NCI-H345 (cell line): ENCODE measurements at places on chromosomes 16 and 17.

- no peak for DNase-seq
Measured at GRCh38 chr17:7955414-7956227, 23.6 kb downstream of the CNTROB start.

DNA sequence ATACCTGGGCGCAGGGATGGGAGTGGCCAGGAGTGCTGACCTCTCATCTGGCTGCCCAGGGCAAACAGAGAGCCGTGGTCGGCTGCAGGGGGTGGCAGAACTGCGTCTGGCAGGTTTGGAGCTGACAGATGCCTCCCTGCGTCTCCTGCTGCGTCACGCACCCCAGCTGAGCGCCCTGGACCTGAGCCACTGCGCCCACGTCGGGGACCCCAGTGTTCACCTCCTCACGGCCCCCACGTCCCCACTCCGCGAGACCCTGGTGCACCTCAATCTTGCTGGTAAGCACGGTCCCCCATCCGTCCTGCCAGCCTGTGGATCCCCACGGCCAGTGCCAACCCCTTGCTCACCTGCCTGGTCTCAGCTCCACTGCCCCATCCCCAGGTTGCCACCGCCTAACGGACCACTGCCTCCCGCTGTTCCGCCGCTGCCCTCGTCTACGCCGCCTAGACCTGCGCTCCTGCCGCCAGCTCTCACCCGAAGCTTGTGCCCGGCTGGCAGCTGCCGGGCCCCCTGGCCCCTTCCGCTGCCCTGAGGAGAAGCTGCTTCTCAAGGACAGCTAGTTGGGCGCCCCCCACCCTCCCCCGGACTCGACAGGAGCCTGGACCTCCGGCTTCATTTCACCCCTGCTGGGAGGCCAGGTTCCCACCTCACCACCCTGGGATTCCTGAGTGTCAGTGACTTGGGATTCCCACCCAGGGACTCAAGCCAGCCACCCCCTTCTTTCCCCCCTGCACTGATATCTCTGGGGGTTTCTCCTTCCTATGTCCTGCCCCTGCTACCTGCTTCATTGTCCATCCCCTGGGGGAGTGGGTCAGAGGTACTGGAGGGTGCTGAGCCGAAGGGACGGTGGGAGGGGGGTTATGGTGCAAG, 2.0 kb upstream of the ORAI3 start:
- DNase-seq = no peak

- DNase-seq = no peak
Measured at GRCh38 chr16:89739383-89739782, 18.0 kb downstream of the ZNF276 start.

- no peak for DNase-seq
Measured at GRCh38 chr17:79399610-79400144, 211.2 kb downstream of the RBFOX3 start.

- DNase-seq = no peak
Measured at GRCh38 chr16:19802612-19803011, 82.0 kb downstream of the GPRC5B start.

DNA sequence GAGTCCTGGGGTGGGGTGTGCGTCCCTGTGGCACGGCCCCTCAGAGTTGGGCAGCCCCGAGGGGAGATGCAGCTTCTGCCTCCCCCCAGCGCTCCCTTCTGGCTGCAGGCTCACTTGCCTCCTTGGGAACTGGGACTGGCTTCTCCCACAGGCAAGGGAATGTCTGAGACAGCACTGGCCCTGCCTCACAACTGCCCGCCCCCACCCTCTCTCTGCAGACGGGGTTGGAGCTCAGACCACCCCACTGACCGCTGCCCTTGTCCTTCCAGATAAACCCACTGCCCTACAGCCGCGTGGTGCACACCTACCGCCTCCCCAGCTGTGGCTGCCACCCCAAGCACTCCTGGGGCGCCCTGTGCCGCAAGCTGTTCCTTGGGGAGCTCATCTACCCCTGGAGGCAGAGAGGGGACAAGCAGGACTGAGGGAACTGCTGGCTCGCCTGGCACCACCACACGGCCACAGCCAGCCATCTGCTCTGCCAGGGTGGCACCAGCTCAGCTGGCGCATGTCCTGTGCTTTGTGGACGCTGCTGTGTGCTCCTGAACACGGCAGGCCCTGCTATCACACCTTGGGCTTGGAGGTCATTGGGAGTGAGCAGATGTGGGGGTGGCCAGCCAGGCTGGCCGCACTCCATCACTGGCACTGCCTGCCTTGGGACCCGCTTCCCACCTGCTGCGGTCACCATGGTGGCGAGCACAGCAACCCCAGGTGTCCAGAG, 7.1 kb upstream of the RAB40C start:
- no peak for DNase-seq

GRCh38 chr17:82705756-82706155, 7.3 kb upstream of the RAB40B start:
- DNase-seq = no peak

- no peak for DNase-seq
Measured at GRCh38 chr17:1078831-1079561, 82.1 kb downstream of the TIMM22 start.
